Endothelial cell (in vitro differentiated cells): ENCODE measurements at places on chromosomes 6 and 20.

GRCh38 chr6:40896696-40897095, 142.3 kb downstream of the UNC5CL start:
- no peak for DNase-seq

GRCh38 chr20:47733892-47734291, 51.4 kb downstream of the SULF2 start:
- DNase-seq: no peak

DNA sequence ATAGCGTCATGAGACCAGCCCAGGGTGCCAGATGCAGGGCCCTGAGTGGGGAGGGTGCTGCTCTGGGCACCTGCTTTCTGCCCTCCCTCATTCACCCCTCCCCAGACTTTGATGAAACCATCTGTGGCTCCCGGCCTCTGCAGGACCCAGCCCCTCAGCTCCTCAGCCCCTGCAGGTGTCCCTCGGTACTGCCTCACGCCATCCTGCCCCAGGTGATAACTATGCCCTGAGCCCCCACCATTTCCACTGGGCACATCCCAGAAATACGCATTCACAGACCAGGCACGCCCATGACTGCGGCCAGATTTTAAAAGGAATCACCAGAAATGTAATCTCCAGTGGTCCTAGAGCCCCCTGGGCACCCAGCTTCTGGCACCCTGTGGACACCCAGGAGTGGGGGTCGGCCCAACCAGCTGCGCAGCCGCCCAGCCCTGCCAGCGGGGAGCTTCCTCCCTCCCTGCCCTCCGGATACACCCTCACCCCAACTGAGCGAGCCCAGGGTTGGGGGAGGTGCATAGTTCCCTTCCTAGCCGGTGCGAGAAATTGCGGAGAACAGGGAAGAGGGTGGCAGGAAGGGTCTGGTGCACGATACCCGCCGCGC, 615 bp upstream of the NTSR1 start:
- DNase-seq: peak; percentile 50

DNA sequence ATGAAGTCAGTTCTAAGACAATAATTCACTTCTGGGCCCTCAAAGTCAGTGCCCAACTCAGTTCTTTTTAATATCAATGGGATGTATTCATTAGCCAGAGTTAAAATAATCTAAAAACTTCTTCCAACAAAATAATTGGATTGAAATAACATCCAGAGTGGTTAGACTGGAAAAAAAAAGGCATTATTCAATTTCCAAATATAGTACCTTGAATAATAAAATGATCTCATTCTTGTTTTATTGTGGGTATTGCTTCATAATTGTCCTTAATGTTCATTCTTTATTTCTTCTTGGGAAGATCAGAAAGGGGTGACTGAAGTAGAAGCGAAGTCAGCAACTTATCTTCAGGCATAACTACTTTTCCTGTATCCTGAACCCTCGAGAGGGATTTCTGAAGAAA, 85.1 kb upstream of the JARID2 start:
- DNase-seq: no peak

- DNase-seq: no peak
Measured at GRCh38 chr6:131764350-131764749, 43.5 kb upstream of the ENPP1 start.

GRCh38 chr20:49319208-49319809, 41.5 kb upstream of the ZNFX1 start:
- no peak for DNase-seq
